ENCODE measurements at places on chromosomes 3 and 15.

GRCh38 chr15:33699691-33700447 lies 268.4 kb upstream of the CHRM5 start:
- no peak for DNase-seq

- no peak for DNase-seq
These were observed 15.6 kb upstream of the DUSP7 start for GRCh38 chr3:52072020-52072419.

DNA sequence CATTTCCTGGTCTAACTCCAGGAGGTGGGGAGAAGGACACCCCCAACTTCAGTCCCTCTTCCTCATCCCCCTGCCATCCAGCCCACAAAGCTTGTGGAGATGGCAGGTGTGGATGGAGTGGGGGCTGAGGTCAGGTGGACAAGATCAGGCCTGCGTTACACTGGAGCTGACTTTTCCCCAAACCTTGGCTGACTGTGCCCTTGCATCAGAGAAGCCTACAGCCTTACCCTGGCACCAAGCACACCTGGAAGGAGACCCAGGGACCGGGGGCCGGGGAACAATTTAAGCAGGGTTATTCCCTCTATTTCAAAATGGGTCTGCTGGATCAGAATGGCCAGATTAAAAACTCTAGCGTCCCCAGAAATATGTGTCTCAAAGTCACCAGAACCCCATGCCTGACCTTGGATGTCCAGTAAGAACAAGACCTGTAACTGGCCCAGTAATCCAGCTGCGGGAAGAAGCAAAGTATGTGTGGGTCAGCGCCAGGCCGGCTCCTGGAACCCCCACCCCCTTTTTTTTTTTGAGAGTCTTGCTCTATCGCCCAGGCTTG lies 14.4 kb downstream of the TNK2 start:
- no peak for DNase-seq

- no peak for DNase-seq
These were observed 104.0 kb upstream of the SLC6A6 start for GRCh38 chr3:14298442-14298841.

DNA sequence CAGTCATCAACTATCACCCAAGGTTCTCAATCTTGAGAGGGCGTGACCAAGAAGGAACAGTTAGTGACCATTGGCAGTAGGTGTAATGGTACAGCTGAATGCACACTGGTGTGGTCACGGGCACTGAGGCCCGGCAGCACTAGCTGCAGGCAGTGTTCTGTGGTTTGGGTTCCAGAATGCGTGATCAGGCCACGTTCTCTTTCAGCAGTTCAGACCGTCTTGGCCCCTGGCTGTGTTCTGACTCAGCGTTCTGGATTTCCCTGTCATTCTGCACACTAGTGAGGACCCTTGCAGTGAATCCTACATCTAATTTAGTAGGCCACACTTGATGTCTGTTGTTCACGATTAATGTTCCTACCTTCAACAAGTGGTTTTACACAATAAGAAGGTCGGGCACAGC lies 220.5 kb upstream of the SLCO3A1 start:
- DNase-seq = no peak

GRCh38 chr15:59260090-59260489 lies 53.4 kb downstream of the LDHAL6B start:
- DNase-seq = no peak

GRCh38 chr3:135127946-135128470 lies 332.9 kb downstream of the EPHB1 start:
- no peak for DNase-seq

All from stimulated activated CD8-positive, alpha-beta memory T cell treated with anti-CD3 and anti-CD28 coated beads, Interleukin-4, amount 100 ng/mL, for 24 hours (primary cell).